ENCODE measurements at places on chromosomes 13 and 19.

GRCh38 chr13:25447396-25447795, 75.6 kb downstream of the ATP8A2 start:
- no peak for DNase-seq

- no peak for DNase-seq
Observed at GRCh38 chr13:35723821-35724220, 247.3 kb upstream of the MAB21L1 start.

- DNase-seq: no peak
Observed at GRCh38 chr19:8163759-8164158, 14.4 kb upstream of the FBN3 start.

- DNase-seq: no peak
Observed at GRCh38 chr13:103517768-103518102, 451.5 kb upstream of the SLC10A2 start.

GRCh38 chr19:14318873-14319272, 62.4 kb upstream of the ADGRE5 start:
- no peak for DNase-seq

GRCh38 chr13:67519356-67519755, 289.2 kb upstream of the PCDH9 start:
- DNase-seq: no peak

GRCh38 chr19:3061182-3062161, 823 bp downstream of the TLE5 start:
- no peak for DNase-seq

- no peak for DNase-seq
Observed at GRCh38 chr13:113774177-113775107, 15.4 kb downstream of the TMEM255B start.
